ENCODE measurements at places on chromosomes 2 and 18.

DNA sequence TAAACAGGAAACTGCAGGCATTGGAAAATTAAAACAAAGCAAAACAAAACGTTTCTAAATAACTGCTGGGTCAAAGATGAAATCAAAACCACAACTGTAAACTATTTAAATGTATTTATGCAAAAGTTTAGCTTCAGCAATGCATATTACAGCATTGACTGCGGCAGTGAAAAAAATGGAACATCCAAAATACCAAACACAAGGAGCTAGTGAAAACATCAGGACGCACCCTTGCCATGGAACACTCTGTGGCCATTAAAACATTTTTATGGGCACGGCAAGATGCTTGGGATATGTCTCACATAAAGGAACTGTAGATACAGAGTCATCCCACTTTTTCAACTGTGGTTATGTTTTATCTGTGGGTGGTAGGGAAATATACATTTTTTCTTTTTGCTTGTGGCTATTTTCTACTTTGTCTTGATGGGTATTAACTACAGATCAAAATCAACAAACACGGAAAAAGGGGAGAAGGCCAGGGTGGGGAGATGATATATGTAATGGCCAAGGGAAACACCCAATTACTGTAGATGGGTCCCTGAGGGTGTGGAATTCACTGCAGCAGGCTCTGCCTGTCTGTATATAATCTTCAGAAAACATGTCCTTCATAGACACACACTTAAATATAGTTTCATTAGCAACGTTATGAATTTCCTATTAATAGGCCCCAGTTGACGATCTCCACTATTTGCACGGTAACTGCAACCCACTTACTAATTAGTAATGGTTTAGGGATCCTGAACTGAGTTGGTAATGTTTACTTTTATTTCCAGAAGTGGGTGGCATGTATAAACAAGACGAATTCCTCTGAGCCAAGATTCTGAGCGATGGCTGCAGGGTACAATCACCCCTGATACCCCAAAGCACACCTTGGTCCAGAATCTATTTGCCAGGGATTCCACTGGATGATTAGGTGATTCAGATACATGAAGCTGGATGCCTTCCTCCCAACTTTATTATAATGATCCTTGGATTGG, 110.5 kb downstream of the ACKR3 start:
- peak; percentile 88 for DNase-seq

- no peak for DNase-seq
Measured at GRCh38 chr2:234495251-234496054, 1.4 kb downstream of the ARL4C start.

DNA sequence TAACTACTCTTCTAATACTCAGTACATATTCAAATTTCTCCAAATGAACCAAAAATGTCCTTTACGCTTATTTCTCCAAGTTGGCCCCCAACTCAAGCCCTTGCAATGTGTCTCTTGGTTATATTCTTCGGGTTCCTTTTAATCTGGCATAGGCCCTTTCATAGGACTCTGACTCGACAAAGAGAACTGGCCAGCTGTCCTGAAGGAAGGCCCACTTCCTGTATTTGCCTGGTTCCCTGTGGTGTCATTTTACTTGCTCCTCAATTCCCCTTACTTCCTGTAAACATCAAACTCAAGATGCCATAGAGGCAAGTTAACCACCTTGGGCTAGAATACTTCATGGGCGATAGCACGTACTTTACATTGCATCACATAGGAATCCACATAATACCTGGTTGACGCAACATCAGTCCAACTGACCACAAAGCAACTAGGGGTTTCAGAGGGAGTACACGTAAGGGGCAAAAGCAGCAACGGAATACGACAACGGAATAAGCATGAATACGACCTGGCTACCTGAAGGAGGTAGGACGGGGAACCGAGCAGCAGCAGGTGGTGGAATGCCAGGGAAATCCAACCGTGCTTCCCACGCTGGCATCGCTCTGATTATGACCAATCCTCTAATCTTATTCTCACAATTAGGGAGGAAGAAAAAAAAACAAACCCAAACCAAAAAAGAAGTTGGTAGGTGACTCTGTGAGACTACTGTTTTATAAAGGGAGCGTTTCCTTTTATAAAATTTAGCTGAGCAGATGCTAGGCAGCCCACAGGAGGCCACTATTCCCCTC, 823 bp upstream of the GORASP2 start:
- DNase-seq = no peak

DNA sequence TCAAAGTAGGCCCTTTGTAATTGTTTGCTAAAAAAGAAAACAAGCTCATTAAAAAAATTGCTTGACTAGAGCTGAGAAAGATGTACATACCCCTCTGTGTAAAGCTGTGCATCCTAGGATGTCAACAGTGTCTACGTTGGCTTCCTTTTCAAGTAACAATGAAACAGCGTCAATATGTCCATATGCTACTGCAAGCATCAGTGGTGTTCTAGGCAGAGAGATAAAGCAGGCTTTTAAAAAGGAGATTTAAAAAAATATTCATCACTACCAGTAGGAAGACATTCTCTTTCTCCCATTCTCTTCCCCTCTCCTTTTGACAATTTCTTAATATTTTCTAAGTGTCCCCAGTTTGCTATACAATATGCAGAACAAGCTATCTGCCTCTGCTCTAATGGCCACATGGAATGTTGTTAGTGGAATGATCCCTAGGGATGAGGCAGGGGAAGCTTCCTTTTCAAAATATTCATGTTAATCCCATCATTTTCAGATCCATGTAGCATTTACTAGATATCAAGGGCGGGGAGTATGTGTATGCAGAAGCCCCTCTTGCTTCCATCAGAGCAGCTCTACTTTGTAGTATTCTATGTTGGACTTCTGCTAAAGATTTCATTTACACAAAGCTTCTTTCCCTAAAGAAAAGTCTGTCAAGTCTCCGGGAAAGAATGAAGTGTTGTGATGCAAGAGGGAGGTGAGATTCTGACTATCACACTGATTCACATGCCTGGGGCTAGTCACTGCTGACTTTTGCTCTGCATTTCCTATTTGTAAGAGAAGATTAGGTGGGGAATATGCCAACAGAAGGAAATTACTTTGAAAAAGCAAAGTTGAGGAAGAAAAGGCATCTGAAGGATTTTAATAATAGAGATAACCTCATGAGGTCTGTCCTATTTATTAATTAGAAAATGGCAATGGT, 81.5 kb upstream of the PGAP1 start:
- DNase-seq = peak; percentile 22

- DNase-seq = no peak
Measured at GRCh38 chr2:83997889-83998288, 461.2 kb downstream of the SUCLG1 start.

DNA sequence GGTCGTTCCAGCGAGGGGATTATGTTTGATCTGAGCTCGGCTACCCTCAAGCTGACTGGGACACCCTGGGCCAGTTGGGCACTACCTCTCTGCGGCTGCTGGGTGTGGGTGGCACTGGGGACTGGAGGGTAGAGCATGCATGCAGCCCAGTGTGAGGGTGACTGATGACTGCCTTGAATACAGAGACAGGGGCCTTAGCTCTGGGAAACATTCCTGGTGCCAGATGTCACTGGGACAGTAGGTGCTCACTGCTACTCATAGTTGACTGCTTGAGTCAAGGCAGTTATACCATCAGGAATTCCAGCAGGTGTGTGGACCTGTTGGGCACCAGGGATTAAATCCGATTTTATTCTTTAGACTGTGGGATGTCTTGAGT, 33.6 kb upstream of the ATP6V1B1 start:
- no peak for DNase-seq

DNA sequence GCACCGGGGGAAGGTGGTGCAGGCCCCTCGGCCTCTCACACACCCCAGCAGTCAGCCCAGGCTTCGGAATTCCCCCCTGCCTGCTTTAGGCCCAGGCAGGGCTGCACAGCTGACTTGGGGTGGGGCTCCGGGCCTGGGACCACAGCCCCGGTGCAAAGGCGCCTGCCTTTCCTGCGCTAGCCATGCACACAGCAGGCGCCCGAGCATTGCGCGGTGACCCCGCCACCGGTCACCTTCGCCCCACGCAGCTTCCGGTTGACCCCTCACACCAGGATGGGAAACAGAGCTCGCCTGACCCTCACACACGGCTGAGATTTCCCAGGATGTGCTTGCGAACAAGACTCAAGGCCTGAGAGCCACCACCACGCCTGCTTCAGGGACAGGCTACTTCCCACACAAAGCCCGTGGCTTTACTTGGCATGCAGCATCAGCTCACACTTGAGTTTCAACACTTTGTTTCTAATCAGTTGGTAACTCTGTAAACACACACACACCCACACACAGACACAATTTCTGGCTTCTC, 46.0 kb downstream of the SLC66A2 start:
- no peak for DNase-seq

DNA sequence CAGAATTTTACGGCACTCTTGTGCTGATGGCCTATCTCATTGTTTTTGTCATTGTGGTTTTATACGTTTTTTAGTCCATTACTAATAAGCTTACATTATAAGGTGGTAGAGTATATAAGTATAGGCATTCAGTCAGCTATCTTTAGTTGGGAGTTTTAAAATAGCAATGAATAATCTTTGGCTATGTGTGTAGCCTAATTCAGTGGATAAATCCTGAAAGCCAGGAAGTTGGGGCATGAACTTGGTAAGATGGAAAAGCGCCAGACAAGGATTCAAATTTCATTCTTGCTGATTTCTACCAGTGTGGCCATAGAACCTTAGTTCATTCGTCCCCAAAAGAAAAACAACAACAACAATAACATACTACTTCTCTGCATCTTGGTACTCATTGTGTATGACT, 31.2 kb downstream of the EPC2 start:
- no peak for DNase-seq

- no peak for DNase-seq
Measured at GRCh38 chr2:216001216-216002100, 11.9 kb downstream of the MREG start.

DNA sequence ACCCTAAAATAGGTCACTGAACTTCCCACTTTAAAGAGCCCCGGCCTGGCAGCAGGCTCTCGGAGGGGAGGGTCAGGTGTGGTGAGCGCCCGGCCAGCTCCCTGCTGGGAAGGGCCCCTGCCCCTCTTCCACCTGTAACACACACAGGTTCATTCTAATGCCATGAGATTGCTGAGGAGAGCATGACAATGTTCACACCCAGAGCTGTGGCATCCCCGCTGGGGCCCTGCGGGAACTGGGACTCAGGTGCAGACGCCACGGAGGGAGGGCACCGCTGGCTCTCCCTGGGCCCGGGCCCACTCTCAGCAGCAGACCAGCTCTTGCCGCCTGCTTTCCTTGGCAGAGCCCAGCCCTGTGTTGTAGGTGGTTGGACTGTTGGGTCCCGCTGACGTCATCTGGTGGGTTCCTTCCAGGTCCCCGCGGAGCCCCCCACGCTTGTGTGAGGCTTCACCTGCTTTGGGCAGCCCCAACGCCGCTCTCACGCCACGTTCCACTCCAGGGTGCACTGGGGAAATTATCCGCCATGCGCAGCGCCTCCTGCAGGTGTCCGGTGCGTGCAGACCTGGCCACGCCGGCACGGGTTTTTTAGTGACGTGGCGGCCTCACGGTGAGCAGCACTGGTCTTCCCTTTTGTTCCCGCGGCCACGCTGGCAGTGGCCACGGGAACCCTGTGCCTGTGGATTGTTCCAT, 50.4 kb upstream of the KCNG2 start:
- no peak for DNase-seq

DNA sequence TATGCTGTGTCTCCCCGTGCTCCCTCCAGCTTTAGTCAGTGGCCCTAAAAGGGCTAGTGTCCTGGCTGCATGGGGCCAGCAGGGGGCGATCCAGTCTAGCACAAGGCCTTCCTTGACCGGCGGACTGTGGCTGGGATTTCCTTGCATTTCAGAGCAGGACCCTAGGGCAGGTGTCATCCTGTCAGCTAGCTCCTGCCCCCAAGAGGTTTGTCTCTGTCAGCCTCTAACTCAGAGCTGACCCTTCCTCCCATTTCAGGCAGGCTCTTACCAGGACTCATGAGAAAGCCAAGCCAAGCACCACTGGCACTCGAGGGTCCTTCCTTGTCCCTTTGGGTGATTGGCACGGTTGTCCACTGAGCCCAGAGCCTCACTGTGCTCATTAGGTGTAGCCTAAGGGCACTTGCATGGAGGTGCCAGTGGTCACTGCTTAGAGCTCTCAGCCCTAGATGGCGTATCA, 140.3 kb downstream of the RPIA start:
- no peak for DNase-seq

DNA sequence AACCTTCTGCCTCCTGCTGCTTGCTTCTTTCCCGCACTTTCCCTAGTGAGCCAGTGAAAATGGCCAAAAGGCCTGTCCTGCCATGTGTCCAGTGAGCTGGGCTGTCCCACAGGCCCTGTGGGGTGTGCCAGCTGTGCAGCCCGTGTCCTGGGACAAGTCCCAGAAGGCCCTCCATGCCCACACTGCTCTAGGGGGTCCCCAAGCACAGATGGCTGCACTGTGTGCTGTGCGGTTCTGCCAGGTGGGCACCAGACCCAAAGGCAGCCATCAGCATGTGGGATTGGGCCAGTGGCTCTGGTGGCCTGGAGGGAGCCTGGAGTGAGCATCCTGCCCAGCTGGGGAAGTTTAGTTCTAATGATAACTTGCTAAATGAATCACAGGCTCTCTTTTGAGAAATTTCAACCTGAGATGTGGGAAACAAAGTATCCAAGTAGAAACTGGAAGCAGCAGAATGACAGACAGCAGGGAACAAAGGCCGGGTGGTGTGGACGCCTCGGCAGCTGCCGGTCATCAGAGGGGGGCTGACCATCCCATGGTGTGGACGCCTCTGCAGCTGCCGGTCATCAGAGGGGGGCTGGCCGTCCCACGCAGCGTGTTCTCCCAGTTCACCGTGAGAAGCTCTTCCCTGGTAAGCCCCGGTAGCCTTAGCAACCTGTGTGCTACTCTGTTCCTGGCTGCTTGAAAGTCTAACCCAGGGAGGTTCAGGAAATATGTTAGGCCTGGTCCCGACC, 9.9 kb upstream of the CNDP2 start:
- DNase-seq = no peak

DNA sequence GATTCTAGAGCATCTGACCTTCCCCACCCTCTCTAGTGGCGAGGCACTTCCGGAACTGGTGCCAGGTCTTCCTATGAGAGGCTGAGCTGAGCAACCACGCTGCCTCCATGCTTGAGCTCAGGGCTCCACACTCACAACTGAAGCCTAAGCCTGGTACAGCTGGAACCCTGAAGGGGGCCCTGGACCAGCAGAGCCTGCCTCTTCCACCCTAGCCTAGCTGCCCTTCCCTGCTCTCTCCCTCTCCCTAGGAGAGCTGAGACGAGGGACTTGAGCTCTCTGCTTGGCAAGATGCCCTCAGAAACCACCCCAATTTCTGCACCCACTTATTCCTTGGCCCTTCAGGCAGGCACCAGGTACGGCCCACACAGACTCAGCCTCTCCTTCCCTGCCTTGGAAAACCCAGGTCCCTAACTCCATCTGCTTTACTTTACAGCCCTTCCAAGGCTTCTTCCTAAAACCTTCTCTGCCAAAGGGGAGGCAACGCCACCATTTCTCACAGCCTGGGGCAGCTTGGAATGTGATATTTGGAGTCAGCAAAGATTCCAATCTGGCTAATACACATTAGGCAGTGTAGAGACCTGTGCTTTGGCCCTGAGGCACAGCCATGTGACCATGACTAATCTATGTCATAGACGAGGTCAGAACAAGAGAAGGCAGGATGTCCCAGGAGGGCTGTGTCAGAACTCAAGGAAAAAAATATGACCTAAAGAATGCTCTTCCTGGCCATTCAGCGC, 18.8 kb downstream of the COX7A2L start:
- DNase-seq = peak; percentile 70

Data from BJ (cell line).